ENCODE measurements at places on chromosomes 5 and 9.

DNA sequence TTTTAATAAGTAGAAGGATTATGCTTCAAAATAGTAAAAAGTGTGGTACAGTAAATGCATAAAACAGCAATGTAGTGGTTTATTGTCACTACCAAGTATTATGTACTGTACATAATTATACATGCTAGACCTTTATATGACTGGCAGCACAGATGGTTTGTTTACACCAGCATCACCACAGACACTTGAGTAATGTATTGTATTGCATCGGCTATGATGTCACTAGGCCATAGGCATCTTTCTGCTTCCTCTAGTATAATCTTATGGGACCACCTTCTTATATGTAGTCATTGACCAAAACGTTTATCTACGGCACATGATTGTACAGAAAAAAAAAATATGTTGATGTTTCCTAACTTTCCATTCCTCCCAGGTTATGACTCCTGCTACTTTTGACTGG is 31.9 kb upstream of the SSBP2 start:
- peak; percentile 20 for DNase-seq

DNA sequence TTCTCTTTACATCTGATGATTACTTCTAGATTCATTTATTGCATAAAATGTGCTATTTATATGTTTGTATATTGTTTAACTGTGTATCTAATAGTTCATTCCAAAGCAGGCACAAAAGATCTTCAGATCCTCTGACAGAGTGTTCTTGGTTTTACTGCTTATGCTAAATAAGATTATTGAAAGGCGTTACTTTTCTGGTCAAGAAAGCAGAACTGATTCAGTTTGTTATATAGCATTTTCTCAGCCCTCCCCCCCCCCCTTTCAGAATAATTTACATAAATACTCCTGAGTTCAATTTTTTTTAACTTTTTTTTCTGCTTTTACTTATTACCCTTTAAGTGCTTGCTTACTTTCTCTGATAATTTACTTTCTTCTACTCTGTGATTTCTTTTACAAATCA is 15.4 kb downstream of the CDC42SE2 start:
- DNase-seq = no peak

DNA sequence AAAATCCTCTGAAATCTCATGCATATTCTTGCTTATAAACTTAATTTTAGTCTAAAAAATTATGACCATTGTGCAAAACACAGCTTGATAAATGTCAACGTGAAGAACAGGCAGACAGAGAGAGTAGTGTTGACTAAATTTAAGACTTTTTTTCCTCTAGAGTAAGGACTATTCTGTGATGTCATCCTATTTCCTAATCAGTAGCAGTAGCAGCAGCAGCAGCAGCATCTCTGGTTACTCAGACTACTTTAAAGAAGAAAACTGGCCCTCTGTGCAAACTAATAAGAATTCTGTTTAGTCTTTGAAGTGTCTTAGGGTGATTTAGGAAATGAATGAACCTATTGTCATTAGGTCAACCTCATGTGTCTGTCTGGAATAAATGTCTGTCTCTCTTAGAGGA is 403.0 kb downstream of the HINT1 start:
- DNase-seq = no peak

- DNase-seq = no peak
Observed at GRCh38 chr5:107464416-107464815, 206.3 kb downstream of the EFNA5 start.

- peak; percentile 98 for DNase-seq
Observed at GRCh38 chr9:79023134-79023580, 548.6 kb upstream of the TLE4 start.

DNA sequence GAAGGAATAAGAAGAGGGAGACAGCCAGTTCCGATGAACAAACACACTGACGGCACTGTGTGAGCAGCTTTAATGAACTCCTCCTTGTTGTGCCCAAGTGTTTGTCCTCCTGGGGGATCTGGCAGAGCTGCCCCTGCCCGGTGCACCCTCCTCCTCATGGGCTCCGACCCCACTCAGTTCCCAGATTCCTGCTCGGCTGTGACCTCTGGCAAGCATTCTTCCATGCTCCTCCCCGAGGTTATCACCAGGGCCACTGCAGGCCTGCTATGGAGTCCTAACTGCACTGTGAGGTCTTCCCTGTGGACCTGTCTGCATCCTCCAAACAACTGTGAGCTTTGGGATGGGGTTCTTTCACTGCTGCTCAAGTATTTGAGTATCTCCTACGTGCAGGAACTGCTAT is 142.2 kb downstream of the DCP2 start:
- DNase-seq = no peak

DNA sequence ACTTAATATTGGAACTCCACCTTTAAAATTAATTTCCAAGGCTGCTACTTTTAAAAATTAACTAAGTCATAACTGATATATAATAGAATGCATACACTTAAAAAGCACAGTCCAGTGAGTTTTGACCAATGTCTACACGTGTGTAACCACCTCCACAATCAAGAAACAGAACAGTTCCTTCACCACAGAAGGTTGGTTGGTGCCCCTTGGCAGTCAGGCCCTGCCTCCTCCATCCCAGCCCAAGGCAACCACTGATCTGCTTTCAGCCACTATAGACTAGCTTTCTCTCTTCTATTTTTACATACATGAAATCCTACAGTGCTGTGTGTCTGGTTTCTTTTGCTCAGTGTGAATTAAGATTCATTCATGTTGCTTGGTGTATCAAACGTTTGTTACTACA is 215.2 kb downstream of the CRB2 start:
- DNase-seq = no peak

- DNase-seq = peak; percentile 72
Observed at GRCh38 chr5:149172709-149173505, 31.6 kb downstream of the ABLIM3 start.

- peak; percentile 41 for DNase-seq
Observed at GRCh38 chr9:112719696-112720095, 1.8 kb upstream of the INIP start.

DNA sequence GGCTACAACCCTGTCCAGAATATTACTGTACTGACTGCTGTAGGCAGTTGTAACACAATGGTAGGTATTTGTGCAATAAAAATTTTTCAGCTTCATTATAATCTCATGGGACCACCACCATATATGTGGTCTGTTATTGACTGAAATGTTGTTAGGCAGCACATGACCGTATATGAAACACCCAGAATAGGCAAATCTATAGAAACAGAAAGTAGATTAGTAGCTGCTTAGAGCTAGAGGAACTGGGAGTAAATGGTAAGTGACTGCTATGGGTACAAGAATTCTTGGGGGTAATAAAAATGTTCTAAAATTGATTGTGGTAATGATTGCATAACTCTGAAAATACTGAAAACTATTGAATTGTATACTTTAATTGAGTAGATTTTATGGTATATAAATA is 185.7 kb downstream of the ESM1 start:
- DNase-seq = no peak

DNA sequence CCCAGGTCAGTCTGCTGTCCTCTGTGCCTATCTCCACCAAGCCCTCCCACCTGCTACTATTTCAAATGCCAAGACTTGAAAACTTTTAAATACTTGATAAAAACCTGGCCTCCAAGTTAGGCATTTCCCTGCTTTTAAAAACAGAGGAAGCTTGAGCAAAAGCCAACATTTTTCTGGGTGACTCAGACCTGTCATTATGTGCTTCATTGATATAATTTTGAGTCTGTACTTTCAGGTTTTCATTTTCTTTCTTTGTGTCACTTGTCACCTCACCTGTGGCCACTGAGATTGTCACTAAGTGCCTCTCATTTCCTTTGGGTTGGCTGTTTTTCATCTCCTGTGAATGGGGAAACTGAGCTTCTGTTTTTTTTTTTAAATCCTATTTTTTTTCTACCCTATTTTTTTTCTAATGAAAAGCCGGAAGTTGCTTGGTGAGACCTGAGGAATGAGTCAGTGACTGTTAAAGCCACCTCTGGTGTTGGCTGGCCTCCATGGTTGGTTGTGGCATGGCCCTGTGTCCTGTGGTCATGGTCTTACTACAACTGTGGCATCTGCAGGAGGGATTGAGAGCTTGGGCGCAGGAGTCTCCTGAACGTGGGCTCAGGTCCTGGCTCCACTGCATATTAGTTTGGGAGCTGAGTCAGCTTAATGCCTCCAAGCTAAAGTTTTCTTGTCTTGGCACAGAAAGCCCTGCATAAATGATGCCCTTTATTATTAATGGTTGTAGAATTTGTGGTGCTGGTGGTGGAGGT is 56.7 kb downstream of the ARHGAP26 start:
- DNase-seq = peak; percentile 99

DNA sequence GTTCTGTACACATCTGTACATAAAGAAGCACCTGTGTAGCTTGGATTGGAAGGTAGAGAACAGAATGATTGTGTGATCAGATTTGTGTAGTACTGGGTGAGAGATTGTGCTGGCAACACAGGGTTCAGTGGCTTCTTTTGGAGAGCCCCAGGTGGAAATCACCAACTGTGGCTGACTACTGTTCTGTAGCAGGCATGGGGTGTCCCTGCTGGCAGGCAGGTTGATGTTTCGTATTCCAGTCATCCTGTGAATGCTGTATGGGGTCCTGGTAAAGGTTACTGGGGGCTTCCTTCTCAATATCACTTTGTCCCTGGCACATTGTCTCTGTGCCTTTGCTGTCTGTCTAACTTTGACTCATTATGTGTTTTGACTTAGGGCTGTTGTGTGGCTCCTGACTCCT is 5.3 kb downstream of the ASPN start:
- DNase-seq = no peak

GRCh38 chr5:109718632-109719031 is 28.9 kb downstream of the MAN2A1 start:
- DNase-seq = no peak

- peak; percentile 91 for DNase-seq
Observed at GRCh38 chr9:116279230-116279629, 125.6 kb downstream of the PAPPA start.

DNA sequence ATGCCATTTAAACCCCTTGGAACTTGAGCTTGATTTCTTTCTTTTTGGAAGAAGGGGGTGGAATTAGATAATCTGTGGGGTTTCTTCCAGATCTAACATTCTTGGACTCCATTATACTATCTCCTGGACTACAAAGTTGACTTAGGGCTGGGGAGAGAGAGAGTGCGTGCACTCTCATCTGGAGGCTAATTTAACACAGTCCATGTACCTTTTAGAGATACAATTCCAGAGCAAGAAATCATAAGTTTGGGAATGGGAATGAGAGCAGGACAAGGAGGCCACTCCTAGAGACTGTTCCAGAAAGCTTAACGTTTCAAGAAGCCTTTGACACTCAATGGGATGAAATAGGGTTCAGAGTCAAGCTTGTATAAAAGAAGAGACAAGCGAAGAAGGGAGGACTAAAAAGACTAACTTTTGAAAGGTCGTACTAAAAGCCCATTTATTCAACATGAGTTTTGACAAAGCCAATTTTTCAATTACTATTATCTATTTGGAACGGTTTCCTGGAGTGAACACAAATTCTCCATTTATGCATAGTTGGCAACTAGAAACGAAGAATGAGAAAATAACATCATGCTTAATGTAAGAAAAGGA is 83.4 kb downstream of the ACTL7B start:
- DNase-seq = no peak

DNA sequence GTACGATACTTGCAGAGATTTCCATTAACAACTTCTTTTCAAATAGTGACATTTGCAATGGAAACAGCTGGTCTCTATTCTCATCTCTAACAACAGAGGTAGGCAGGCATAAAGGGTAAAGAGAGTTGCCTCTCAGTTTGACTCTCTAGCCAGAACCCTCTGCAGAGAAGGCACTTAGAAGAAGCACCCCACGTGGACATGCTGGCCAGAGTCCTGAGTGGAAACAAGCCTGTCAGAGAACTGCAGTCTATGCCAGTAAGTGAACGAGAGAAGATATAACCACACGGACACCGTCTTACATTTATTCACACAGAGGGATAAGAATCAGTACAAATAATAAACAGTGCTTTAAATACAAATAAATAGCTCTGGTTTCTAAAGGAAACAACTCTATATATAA is 11.0 kb upstream of the LHX6 start:
- DNase-seq = no peak

DNA sequence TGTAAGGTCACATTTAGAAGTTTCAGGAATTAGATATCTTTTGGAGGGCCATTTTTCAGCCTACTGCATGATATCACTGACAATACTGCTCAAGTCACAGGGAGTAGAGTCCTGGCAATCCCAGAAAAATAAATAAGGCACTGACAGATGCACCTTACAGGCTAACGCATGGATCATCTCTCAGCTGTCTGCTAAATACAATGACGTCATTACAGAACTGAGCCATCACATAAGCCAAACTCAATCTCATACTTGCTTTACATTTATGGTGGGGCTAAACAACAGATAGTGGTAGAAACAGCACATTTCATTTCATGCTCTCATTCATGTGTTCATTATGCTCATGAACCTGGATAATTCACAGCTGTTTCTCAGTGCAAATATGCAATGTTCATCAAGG is 243.7 kb downstream of the SEMA5A start:
- DNase-seq = peak; percentile 12

- DNase-seq = no peak
Observed at GRCh38 chr5:92779536-92779935, 801.5 kb downstream of the NR2F1-AS1 start.

DNA sequence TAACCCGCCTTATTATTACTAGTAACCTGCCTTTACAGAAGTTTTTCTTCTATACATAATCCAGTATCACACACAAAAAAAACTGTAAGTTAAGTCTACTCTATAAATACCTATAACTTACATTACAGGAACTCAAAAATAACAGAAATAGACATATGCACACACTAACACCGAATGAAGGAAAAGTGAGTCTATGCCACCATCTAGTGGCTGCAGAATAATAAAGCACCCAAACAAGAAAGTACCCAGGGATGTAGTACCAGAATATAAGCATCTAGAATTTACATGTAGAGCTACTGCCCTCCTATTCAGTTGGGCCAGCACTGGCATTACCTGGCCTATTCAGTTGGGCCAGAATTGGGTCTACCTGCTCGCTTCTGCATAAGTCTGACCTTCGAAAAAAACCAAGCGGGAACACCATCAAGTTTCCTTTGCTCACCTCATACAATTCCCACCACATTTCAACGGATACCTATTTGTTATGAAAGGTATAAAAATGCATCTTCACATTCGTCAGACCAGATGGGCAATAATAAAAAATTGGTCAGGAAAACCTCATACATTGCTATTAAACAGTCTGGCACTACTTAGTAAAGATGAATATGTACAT is 4.0 kb upstream of the NIPSNAP3A start:
- DNase-seq = peak; percentile 79
